ENCODE measurements at places on chromosomes 3 and 15.
A peak's percentile ranks its signal among the peaks of the same experiment; 100 is the strongest.

- DNase-seq: no peak
Observed at GRCh38 chr3:21256932-21257331, 494.1 kb downstream of the ZNF385D start.

DNA sequence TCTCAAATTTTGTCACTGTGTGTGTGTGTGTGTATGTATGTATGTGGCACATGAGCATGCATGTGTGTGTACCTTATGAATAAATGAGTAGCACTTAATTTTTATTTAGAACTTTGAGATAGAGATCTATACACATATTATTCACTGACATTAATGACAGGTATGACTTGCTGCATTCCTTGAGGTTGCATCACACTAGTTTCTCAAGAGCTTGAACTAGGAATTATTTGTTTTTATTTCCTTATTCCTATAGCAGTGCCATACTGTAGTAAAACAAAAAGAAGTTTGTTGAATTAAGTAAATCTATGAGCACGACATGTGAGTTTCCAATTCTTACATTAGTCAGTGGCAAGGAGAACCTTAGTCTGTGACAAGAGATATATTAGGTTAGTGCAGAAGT lies 943.9 kb downstream of the ROBO1 start:
- DNase-seq: no peak

DNA sequence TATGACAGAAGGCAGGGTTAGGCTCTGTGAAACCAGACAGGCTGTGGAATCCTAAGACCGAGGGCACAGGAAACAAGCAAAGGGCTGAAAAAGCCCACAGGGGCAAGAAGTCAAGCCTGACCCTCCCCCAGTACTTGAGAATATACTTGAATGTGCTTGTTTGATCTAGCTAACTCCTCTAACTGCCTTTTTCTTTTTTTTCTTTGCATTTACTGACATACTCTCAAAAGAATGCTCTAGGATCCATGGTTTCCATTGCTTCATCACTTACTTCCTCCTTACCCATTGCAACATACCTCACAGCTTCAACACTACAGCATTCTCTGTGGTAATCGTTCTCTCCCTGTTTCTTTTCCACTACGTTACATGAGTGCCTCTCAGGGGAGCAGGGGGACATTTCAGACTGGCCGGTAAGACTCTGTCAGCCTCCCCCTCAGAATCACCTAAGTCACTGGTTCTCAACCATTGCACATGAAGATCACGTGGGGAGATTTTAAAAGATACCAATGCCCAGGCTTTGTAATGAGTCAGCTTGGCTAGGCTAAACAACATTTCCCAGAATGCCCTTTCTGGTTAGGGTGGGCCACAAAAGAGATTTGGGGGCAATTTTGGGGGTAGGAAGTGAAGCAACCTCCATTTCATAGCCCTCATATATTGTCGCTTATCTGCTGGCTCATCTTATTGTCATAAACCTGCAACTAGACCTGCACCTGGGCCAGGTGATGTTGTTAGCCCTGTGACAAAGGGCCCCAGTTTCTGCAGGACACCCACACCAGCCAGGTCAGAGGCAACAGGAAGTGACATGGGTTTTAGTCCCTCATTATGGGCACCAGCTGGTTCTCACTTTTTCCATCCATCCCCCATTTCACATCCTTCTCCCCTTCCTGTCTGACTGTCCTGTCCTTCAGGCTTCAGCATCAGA lies 24.6 kb upstream of the RSL24D1 start:
- peak; percentile 59 for DNase-seq

DNA sequence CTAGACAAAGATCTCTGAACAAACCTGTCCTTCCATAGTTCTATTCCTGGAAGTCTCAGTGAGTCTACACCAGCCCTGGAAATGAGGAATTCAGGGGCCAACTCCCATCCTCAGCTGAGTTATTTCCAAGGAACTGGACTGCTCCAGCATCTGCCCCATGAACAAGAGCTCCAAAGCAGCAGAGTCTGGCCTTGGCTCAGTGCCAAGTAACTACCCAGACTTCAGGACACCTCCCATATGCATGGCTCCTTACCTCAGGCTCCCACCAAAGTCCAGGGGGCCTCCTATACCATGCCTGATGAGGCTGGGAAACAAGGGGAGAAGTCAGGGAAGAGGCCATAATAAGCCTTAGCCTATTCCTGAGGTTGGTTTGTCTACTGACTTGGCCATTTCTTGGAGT lies 45.0 kb downstream of the FAIM start:
- no peak for DNase-seq

DNA sequence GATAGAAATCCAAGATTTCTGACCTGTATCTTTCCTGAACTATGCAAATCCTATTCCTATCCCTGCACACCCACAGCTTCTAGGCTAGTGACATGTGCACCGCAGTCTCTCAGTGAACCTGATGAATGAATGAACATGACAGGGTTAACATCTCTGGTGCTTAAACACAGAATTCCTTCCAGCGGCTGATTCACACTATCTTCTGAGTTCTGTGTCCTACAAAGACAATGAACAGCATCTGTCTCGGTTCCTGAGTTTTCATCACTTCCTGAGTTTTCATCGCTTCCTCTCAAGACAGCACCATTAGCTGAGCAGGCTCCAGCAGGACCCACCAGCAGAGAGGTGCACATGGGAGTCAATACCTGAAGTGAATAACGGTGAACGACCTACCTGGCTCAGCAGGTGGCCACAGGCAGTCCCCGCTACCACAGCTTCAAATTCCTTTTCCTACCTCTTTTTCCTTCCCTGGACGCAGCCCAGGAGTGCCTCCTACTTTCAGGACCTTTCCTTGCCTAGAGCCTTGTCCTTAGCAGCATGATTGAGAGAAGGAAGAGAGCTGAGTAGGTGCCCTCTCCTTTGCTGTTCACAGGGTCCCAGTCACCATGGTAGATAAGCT lies 113.5 kb downstream of the IGF2BP2 start:
- DNase-seq: no peak

DNA sequence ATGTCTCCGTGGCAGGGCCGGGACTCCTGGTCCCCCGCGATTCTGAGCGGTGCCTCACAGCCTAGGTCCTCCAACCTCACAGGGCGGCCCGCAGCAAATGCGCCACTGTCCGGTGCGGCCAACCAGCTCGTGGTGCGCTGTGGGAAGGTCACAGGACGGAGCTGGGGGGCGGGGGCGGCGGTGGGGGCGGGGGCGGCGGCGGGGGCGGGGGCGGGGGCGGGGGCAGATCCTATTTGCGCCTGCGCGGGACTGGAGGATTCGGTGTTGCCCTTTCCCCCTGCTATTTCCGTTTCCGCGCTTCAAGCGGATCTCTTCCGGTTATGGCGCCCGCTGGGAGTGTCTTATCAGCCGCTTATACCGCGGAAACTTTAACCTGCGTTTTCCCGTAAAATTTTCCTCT lies 106.7 kb upstream of the SNRPN start:
- DNase-seq: no peak

DNA sequence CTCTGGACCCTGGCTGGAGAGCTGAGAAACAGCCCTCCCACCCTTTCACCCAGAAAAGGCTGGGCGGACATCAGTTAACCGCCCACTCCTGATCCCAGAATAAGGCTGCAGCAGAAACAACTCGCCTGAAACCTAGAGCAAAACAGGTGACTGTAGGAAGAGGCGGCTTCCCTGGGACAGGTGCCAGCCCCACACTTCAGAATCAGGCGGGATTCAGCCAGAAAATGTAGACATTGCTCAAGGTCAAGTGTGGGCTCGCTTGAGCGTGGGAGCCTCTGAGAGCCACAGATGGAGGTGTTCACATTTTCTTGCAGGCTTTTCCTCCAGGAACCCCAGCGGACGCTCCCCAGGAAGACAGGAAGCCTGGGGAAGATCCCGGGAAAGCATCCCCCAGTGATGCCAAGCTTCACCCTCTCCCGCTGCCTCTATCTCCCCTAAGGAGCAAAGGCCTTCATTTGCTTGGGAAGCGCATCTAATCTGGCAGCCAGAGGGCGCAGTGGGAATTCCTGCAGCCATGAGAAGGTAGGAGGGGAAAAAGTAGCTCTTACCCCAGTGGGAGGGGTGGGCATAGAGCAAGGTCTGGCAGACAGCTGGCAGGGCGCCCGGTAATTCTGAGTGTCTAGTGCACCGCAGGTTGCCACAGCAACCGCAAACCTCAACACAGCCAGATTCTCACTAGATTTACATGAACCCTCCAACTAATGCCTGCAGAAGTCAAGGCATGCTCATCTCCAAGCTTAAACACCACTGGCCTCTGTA lies 77.7 kb downstream of the OCA2 start:
- peak; percentile 1 for DNase-seq

DNA sequence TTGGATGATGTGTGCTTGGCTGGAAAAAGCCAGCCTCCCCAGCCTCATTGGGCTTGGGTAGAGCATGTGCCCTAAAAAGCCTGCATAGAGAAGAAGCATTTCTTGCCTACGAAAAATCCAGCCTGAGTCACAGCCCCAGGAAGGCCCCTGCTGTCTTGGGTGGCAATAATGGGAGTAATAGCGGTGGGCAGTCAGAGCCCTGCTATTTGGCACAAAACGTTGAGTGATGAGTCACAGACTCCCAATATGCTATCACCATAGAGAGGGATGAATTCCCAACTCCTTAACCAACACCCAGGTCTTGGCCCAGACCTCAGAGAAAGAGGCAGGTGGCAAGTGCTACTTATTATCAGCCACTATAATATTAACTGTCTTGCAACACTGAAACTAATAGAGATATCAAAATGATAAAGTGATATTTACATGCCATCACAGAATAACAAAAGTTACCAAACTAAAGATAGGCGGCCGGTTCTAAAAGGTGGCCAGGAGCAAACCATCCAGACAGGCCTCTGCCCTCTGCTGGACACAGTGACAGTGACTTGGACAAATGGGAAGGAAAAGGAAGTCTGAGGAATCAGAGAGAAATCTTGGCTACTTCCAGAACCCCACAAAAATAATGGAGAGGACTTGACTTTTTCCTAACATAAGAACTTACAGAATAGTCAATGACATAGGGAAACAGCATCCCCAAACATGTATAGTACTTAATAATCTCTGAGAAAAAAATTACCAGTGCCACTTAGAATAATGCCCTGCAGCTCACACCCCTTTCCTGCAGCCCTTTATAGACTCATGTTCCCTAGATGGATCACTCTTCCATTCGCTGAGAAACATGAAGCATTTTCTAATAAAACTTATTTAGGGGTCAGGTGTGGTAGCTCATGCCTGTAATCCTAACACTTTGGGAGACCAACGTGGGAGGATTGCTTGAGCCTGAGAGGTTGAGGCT lies 51.9 kb upstream of the MUC13 start:
- DNase-seq: peak; percentile 98

DNA sequence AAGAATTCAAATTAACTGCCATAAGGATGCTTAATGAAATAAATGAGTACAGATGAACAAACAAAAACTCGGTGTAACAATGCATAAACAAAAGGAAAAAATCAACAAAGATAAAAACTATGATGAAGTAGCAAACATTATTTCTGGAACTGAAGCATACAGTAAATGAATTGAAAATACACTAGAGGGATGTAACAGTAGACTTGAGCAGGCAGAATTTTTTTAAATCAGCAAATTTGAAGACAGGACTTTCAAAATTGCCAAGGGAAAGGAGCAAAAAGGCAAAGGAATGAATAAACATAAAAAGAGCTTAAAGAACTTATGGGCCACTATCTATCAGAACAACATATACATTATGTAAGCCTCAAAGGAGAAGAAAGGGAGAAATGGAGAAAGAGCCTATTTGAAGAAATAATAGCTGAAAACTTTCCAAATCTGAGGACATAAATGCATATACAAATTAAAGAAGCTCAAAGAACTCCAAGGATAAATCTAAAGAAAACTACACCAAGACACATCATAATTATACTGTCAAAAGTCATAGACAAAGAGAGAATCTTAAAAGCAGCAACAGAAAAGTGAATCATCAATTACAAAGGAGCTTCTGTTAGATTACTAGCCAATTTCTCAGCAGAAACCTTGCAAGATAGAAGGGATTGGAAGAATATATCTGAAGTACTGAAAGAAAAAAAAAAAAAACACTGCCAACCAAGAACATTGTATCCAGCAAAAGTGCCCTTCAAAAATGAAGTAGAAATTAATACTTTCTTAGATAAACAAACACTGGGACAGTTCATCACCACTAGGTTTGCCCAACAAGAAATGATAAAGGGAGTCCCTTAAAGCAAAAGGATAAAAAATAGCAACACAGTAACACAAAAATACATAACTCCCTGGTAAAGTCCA lies 15.5 kb downstream of the TOP2B start:
- no peak for DNase-seq
